ENCODE measurements at places on chromosomes 12 and 14.

DNA sequence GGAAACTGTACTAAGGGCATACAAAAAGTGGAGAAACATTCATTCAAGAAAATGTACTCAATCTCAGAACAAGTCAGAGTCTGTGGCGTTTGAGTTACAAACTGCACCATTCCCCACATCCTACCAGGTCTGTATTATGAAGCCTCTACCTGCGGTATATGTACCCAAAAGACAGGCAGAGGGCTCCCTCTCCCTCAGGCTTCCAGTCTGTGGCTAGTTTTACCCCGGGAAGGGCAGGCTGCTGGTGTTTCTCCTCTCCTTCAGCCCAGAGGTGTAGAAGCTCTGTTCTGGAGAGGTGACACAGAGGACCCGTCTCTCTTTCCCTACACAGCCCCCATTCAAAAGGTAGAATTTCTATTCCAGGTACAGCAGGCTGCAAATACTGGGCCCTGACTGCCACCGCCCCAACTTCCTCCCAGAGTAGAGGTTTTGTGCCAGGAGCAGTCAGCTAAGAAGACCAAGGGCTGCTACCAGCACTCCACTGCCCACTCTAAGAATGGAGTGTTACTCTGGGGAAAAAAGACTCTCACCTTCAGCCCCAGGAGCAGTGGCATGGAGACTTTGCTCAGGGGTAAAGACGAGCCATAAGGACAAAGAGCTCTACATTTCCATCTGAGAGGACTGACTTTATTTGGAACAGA, 39.4 kb downstream of the PARP11 start:
- no peak for DNase-seq

GRCh38 chr12:108033090-108033489, 96.0 kb upstream of the WSCD2 start:
- no peak for DNase-seq

DNA sequence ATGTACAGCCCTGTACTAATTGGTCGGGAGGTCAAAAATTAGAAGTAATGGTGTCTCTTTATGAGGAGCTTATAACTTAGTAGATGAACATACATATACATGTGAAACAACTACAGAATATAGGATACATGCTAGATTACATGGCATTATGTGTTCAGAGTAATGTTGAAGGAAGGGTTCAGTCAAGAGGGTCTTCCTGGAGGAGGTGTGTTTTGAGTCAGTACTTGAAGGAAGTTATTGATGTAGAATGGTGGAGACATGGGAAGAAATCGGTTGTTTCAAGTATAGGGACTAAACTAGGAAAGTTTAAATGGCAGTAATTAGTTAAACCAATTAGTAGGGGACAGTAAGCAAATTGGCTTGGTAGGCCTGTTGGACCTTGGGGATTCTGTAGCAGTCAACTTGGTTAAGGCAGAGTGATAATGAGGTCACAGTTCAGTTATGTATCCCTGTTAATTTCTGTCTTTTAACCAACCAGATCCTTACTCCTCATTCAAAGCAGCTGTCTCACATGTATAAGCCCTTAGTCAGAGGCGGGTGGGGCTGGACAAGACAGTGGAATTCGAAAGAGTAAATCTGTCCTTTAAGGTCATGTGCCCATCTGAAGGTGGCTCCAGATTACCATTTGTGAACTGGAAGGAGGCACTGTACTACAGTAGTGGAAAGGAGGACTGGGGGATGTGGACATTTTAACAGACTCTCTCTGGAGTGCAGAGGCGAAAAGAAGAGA, 3.5 kb upstream of the ANKRD52 start:
- no peak for DNase-seq

- no peak for DNase-seq
Measured at GRCh38 chr12:77060136-77060882, 5.1 kb downstream of the E2F7 start.

- no peak for DNase-seq
Measured at GRCh38 chr14:75042035-75042434, 9.2 kb downstream of the MLH3 start.

- DNase-seq: no peak
Measured at GRCh38 chr12:46483572-46484395, 111.2 kb upstream of the SLC38A2 start.

DNA sequence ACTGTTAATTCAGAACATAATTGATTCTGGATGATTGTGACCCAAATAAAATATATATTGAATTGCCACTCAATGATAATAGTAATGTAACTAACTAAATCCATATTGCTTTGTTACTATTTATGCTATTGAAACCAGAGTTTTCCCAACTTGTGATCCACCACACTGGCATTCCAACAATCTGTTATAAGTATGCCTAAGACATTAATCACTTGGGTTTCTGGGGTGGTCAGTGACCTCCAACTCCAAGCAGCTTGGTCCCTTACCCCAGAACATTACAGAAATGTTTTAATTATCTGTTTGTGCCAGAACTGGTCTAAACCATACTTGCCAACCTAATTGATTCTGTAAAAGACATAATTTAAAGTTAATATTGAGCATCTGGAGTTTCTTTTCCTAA, 14.6 kb downstream of the CAPS2 start:
- no peak for DNase-seq

GRCh38 chr12:84632556-84632955, 280.0 kb downstream of the SLC6A15 start:
- no peak for DNase-seq

DNA sequence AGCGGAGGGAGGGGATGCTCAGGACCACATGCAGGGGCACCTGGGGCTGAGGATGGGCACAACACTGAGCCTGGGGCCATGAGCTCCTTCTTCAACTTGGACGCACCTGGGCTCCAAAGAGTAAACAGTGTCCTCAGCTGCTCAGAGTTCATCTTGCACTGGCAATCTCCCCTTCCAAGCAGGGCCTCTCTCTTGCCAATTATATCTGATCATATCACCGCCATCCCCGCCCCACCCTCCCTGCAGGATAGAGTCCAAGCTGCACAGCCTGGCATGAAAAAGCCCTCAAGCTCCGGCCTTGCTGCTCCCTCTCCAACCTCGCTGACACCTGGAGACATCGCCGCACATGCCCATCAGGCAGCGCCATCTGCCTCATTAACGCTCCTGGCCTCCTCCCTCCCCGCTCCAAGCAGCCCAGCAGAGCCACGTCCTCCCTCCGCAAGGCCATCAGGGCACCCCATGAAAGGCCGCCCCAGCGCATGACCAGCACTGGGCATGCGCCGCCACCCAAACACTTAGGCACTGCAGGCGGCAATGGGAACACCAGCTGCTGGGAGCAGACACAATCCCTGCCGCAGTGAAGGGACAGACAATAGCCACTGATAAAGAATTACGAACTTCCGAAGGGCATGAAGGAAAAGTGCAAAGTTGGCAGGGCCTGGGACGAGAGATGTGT, 88.8 kb downstream of the CHGA start:
- no peak for DNase-seq

DNA sequence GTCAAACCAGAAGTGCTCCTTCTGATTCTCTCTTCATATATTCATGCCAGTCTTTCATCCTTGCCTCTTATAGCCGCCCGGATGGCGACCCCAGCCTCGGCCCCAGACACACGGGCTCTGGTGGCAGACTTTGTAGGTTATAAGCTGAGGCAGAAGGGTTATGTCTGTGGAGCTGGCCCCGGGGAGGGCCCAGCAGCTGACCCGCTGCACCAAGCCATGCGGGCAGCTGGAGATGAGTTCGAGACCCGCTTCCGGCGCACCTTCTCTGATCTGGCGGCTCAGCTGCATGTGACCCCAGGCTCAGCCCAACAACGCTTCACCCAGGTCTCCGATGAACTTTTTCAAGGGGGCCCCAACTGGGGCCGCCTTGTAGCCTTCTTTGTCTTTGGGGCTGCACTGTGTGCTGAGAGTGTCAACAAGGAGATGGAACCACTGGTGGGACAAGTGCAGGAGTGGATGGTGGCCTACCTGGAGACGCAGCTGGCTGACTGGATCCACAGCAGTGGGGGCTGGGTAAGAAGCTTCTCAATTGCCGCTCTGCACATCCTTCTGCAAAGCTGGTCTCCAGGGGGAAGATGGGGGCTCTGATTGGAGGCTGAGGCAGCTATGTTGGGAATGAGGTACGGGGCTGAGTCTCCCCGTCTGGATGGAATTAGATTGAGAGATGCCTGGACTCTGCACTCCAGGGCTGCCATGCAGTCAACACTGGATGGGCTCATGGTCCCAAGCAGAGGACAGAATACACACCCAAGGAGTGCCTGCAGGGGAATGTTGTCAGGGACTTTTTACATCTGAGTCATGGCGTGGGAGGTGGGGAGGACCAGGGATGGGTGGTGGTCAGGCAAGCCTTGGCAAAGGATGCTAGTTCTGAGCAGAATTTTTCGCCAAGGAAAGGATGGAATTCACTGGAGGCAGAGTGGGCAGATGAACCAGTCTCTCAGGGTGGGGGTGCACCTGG, 1.3 kb downstream of the BCL2L2 start:
- DNase-seq: no peak

DNA sequence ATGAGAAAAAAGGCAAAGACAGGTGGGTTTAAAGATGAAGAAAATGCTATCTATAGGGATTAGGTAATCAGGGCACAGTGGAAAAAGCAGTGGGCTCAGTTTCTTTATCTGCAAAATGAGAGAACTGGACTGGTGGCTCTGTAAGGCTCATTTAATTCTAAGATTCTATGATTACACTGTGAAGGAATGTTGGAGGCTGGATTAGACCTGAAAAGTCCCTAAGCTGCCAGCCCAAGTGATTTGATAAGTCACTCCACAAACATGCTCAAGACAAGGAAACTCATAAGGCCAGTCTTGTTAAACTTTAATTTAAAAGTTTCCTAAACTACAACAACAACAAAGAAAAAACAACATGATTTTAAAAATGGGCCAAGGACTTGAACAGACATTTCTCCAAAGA, 75.1 kb downstream of the DCAF5 start:
- DNase-seq: no peak

Measured in activated T-cell treated with anti-CD3 and anti-CD28 coated beads, Interleukin-2, amount 50 U/mL, for 48 hours (primary cell).